A549 treated with GW870086 at 1 μM for 4 hours (cell line): ENCODE measurements at places on chromosomes 16 and 17. TPM values are rescaled to one million over a fixed set of nuclear protein-coding genes. Genes with fewer than 3 reads are reported as not detected.

The REXO5 gene
- total RNA-seq, result 3.8 to 5.4 TPM (median 4.5 TPM) in 5 replicates

The MLLT6 gene
- 20.1 to 31.5 TPM (median 29.5 TPM) in 5 replicates for total RNA-seq

The NEUROD2 gene
- total RNA-seq, result not detected in 5 replicates

The SNAI3 gene
- 0.08 to 0.32 TPM (median 0.17 TPM) in 4 of 5 replicates, not detected in the other for total RNA-seq

The NDRG4 gene
- total RNA-seq, result 26.7 to 33.0 TPM (median 31.0 TPM) in 5 replicates

The SOST gene
- total RNA-seq, result not detected in 5 replicates
